ENCODE measurements at places on chromosomes 5 and 9. TPM values are rescaled to one million over a fixed set of nuclear protein-coding genes. Genes with fewer than 3 reads are reported as not detected.

Gene PRLR
- 1.6 TPM for total RNA-seq

Gene CCIN
- total RNA-seq = not detected

Gene FOXD4L6
- not detected for total RNA-seq

Gene PIP5K1B
- total RNA-seq = 10.3 TPM

Gene SLC36A2
- not detected for total RNA-seq

Gene GAPT
- not detected for total RNA-seq

Gene ZNF454
- total RNA-seq = not detected

Gene PKD2L2
- not detected for total RNA-seq

Gene SCGB3A2
- not detected for total RNA-seq

Gene SVEP1
- 2.9 TPM for total RNA-seq

Gene CLIC3
- 4.5 TPM for total RNA-seq

Gene TMEM174
- total RNA-seq = not detected

Gene TGFBI
- 131 TPM for total RNA-seq

Gene TAF11L10
- not detected for total RNA-seq

Gene OBP2B
- total RNA-seq = not detected

Gene ANKRD20A1
- not detected for total RNA-seq

Gene DMRTA1
- total RNA-seq = 0.14 TPM

Gene TTLL11
- 4.7 TPM for total RNA-seq

Gene KIF4B
- 0.14 TPM for total RNA-seq

Gene DAPK1
- total RNA-seq = 79.2 TPM

Gene CARTPT
- not detected for total RNA-seq

Gene SLC4A9
- total RNA-seq = 0.35 TPM

Gene FANCC
- 24.3 TPM for total RNA-seq

Gene CNTFR
- total RNA-seq = 0.39 TPM

Gene HCN1
- not detected for total RNA-seq

Gene WDR38
- total RNA-seq = not detected

Gene COL5A1
- 5.7 TPM for total RNA-seq

Gene CARD19
- total RNA-seq = 10.6 TPM

Gene SOX30
- 3.1 TPM for total RNA-seq

Gene NNT
- total RNA-seq = 44.8 TPM

Gene RGS7BP
- not detected for total RNA-seq

Gene SAP30L
- 32.5 TPM for total RNA-seq

Gene ADAMTSL1
- total RNA-seq = not detected

Gene SLC6A7
- total RNA-seq = not detected

Gene GDNF
- total RNA-seq = not detected

Gene TRAPPC13
- total RNA-seq = 18.7 TPM

Gene FAM221B
- not detected for total RNA-seq

Gene GLRA1
- total RNA-seq = not detected

Gene KIF24
- 3.9 TPM for total RNA-seq

Gene ST8SIA4
- 0.61 TPM for total RNA-seq

Gene SNCB
- not detected for total RNA-seq

Gene CTSL
- total RNA-seq = 50.1 TPM

Gene ACTBL2
- total RNA-seq = not detected

Gene SPATA31A3
- total RNA-seq = not detected

Gene GLT6D1
- total RNA-seq = not detected

Gene GABRG2
- 0.86 TPM for total RNA-seq

Gene IFNA17
- not detected for total RNA-seq

Gene ADAMTS2
- total RNA-seq = 0.05 TPM

Gene ABL1
- 55.2 TPM for total RNA-seq

Gene TAF11L2
- not detected for total RNA-seq

Gene SPINK13
- not detected for total RNA-seq
